ENCODE measurements at places on chromosomes 12 and 14.

- DNase-seq, result no peak
Observed at GRCh38 chr12:91188778-91189177, 6.2 kb upstream of the DCN start.

GRCh38 chr14:79833781-79834180 is 377.5 kb downstream of the DIO2 start:
- DNase-seq, result no peak

DNA sequence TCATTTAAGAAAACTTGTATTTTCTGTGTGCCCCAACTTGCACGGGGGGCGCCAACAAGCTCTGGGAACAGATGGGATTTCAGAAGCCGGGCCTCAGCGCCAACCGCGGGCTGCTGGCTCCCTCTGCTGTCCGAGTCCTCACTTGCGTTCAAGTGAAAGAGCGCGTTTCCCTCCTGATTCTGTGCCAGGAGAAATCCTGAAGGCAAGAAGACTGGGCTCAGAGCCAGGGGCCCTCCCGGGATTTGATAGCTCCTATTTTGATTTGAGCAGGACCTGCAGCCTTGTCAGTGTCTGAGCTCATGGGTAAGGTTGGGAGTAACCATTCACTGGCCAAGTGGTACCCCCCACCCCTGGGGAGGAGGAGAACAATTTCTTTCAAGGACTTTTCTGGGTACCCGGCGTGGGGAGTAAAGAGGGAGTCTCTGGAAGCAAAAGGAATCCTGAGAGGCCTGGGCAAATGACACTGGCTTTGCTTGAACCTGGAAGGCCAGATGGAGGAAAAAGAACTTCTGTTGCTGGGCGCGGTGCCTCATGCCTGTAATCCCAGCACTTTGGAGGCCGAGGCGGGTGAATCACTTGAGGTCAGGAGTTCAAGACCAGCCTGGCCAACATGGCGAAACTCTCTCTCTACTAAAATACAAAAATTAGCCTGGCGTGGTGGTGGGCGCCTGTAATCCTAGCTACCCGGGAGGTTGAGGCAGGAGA is 179.0 kb upstream of the RGS6 start:
- peak; percentile 47 for DNase-seq

DNA sequence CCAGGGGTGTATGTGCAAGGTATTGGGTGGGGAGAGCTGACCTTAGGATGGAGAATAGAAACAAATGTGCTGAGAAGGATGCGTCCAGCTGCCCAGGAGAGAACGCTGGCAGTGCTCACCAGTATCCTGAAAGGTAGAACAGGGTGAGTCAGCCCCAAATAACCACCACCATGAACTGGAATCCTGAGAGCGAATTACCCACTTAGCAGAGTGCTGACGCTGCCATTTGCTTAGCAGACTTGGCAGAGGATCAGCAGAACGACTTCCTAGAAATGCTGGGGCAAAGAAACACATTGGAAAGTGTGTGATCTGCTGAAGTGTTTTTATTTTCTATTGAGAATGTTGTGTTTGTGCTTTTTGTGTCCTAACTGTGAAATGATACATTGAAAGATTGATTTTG is 213.6 kb downstream of the ADGRD1 start:
- no peak for DNase-seq

DNA sequence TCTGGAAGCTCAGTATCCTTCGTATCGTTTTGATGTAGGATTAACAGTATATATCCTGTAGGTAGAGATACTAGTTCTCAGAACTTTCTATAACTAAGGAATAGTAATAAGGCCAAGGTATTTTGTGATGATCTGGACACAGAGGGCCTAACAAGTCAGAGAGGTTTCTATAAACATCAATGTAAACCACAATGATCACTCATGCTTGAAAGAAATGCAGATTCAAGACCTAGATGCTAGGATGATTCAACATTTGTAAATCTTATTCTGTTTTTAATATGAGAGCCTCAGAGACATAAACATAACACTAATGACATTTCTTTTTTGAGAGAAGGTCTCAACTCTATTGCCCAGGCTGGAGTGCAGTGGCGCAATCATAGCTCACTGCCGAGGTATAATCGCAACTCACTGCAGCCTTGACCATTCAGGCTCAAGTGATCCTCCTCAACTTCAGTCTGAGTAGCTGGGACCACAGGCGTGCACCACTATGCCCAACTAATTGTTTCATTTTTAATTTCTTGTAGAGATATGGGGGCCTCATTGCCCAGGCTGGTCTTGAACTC is 16.2 kb downstream of the SUPT16H start:
- no peak for DNase-seq

GRCh38 chr12:120909633-120910298 is 5.6 kb upstream of the SPPL3 start:
- no peak for DNase-seq

- no peak for DNase-seq
Observed at GRCh38 chr12:29163146-29163545, 14.1 kb downstream of the FAR2 start.

DNA sequence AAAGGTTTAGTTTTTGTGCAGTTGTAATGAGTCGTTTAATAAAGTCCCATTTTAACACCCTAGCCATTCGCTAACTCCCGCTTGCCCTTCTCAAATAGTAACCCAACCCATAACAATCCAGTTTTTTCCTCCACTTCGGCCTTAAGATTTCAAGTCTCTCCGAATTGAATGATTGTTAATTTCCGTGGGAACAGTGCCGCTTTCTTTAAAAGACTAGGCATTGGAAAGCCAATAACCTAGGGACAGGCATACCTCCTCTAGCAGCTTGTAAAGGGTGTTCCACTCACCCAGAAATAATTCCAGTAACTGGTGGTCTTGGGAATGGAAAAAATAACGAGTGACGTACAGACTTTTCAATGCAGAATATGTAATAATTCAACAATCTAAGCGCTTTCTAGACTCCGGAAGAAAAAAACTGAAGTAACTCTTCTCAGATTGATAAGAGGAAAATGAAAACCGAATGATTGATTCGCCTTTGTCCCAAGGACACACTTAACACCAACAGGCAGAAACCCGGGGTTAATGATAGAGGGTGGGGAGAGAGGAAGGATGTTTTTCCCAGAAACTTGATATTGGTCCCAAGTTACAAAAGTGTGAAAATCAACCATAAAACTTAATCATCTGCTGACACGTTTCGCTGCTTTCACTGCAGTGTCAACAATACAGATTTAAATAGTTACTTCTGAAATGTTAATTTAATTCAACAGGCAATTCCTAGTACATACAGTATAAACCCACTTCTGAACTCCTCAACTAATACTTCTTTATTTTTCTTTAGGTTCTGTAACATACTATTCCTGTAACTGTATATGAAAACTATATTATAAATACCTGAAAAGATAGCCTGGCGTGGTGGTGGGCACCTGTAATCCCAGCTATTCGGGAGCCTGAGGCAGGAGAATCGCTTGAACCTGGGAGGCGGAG is 1.0 kb upstream of the SINHCAF start:
- no peak for DNase-seq

GRCh38 chr12:28954333-28954732 is 194.7 kb upstream of the FAR2 start:
- DNase-seq, result no peak

DNA sequence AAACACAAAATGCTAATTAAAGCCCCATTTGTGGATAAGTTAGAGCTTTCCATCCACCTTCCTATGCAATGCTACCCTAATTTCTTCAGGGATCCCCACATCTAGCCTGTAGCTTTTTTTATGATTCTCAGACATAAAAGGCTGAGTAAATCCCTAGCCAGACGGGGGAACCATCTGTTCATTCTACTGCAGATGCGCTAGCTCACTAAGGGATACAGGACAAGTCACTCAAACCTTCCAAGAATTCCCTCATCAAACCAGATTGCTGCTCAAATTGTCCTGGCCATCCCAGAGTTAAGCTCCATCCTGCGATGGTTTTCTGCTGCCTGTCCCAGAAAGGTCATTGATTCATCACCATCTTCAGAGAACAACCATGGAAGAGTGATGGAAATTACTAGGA is 56.7 kb downstream of the MYRFL start:
- no peak for DNase-seq

DNA sequence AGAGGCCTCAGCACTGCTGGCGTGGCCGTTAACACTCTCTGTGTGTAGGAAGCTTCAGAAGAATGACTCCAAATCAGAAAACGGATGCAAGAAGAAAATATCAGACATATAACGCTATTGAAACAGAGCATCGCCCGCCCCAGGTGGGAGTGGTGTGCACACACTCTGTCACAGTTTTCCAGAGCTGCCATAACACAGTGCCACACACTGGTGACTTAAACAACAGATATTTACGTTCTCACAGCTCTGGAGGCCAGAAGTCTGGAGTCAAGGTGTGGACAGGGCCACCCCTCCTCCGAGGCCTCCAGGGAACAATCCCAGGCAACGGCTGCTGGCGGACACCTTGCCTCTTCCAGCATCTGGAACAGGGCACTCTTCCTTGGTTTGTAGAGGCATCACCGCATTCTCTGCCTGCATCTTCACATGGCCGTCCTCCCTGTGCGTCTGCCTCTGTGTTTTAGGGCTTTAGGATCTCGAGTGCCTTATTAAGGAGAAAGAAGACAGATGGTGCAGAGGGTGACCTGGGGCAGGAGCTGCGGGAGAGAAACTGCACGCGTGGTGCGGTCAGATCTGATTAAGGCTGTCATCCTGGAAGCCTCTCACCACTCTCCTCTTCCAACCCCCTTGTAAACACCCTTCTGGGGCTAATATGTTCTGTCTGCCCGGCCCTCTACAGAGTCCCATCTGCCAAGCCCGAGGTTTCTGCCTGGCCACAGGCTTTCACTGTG is 141.0 kb downstream of the SLC15A4 start:
- no peak for DNase-seq

DNA sequence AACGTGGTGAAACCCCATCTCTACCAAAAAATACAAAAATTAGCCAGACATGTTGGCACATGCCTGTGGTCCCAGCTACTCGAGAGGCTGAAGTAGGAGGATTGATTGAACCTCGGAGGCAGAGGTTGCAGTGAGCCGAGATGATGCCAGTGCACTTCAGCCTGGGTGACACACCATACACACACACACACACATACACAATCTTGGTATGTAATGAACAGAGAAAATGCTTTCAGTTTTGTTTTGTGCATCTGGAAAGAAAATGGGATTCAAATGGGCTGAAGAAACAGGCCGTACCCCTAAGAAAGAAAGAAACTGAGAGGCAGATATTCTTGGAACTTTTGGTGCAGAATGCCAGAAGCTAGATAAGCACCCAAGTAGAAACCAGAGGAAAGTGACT is 107.2 kb downstream of the PDE3A start:
- no peak for DNase-seq

- no peak for DNase-seq
Observed at GRCh38 chr12:121827351-121828099, 23.7 kb downstream of the SETD1B start.

GRCh38 chr14:62604524-62604923 is 440.7 kb downstream of the KCNH5 start:
- no peak for DNase-seq

GRCh38 chr12:130870442-130871285 is 1.2 kb upstream of the RAN start:
- DNase-seq, result peak; percentile 58

- no peak for DNase-seq
Observed at GRCh38 chr12:16789204-16789790, 183.3 kb upstream of the LMO3 start.

DNA sequence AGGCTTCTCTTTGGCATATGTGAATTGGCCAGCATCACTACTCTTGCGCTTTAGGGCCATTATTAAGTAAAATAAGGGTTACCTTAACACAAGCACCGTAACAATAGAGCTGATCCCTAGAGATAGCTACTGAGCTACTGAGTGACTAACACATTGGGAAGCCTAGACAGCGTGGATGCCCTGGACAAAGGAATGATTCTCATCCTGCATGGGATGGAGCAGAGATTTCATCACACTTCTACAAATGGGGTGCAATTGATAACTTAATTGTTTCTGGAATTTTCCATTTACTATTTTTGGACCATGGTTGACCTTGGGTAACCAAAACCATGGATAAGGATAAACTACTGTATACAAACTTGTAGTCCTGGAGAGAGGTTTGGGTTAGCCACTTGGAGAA is 57.1 kb downstream of the FBXO34 start:
- no peak for DNase-seq

GRCh38 chr12:66119870-66120241 is 10.7 kb downstream of the LLPH start:
- no peak for DNase-seq

DNA sequence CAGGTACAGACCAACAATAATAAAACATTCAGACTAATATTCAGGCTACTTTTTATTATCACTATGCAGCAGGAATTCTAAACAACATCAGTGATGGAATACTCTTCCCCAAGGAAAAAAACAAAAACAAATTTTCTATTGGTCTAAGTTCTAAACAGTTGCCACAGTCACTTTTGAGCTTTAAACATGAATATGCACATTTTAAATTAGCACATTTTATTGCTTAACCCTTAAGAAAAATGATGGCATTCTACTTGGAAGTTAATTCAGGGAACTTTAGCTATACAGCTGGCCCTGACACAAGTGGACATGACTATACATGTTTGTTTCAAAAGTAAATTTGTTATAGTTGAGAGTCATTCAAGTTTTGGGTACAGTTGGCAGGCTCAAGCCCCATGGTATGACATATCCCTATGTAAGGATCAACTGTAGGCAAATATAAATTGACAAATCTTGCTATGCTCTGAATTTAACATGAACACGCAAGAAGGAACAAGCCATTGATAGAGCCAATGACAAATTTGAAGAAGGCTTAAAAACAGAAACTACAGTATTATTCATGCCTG is 224.3 kb upstream of the AMIGO2 start:
- DNase-seq, result no peak

DNA sequence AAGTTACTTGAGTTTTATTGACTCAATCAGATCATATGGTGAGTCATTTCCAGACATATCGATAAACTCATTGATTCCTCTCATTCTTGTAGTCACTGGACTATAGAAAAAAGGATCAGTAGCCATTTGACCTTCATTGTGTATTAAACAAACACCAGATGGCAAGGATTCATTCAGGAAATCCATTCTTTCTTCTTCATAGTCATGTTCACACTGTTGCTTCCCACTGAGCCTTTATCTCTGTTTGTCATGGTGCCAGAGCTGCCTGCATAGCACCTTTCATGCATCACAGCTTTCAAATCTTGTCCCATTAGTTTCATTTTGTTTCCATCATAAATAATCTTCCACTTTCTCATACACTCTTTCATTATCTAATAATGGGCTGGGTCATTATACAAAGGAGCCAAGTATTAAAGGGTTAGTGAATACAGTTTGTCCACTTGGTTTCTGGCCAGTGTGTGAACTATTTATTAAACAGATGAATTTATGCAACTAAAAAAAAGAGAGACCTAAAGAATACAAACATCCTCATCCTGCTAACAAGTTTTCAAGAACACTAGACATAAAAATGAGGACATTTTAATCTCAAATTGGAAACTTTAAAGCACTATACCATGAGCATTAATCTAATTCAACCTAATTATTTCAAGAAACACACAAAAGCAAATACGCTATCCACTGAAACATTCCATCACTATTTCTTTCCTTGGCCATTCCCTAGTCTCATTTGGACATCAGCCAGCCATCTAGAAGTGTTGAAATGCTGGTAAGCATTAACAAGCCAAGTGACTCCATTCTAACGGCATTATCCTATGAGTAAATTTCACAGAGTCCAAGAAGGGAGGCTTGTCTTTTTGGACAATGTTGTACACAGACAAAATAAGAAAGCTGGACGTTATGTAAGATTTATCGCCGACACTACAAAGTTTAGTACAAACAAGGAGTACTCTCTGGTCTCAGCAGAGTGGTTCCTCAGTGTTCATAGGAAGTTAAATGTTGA is 476.5 kb downstream of the FOXG1 start:
- no peak for DNase-seq

- DNase-seq, result no peak
Observed at GRCh38 chr12:118332511-118332910, 40.2 kb downstream of the TAOK3 start.

GRCh38 chr12:13227191-13227590 is 30.7 kb downstream of the EMP1 start:
- no peak for DNase-seq
